ENCODE measurements at places on chromosomes 16 and 17.

- no peak for DNase-seq
Observed at GRCh38 chr16:9071377-9071776, 20.1 kb upstream of the HAPSTR1 start.

- DNase-seq = no peak
Observed at GRCh38 chr17:9941305-9941704, 36.2 kb upstream of the RCVRN start.

GRCh38 chr16:56353054-56353921, 72.1 kb downstream of the AMFR start:
- no peak for DNase-seq

DNA sequence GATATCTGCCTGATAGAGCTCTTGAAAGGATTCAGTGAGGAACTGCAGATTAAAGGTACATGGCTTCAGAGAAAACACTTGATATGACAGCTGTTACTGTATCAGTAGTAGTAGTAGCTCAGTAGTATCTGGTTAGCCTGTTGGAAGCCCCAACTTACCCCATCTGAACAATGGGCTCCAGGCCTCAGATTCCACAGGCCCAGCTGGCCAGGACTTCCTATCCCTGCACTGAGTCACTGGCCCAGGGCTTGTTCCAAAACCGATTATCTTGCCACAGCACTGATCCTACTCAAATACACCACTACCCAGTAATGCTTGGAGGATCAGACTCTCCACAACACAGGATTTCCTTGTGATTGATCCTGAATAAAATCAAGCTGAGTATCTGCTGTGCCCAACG, 32.6 kb downstream of the DCUN1D3 start:
- DNase-seq = peak; percentile 43

DNA sequence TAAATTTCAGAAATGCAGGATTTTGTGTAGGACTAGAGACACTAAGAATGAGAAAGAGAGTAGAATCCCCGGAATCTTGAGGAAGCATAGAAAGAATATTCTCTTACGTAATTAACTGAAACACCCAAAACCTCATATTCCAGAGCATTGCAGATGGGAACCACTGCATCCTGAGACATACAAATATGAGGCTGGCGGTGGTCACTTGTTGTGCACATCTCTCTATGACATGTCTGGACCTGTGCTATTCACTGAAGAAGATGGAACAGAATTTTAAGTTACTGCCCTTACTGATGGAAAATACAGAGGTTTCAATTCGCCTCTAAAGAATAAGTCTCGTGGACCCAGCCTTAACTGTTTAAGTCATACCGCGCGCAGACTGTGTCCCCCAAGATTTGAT, 806 bp downstream of the RAD51C start:
- no peak for DNase-seq

DNA sequence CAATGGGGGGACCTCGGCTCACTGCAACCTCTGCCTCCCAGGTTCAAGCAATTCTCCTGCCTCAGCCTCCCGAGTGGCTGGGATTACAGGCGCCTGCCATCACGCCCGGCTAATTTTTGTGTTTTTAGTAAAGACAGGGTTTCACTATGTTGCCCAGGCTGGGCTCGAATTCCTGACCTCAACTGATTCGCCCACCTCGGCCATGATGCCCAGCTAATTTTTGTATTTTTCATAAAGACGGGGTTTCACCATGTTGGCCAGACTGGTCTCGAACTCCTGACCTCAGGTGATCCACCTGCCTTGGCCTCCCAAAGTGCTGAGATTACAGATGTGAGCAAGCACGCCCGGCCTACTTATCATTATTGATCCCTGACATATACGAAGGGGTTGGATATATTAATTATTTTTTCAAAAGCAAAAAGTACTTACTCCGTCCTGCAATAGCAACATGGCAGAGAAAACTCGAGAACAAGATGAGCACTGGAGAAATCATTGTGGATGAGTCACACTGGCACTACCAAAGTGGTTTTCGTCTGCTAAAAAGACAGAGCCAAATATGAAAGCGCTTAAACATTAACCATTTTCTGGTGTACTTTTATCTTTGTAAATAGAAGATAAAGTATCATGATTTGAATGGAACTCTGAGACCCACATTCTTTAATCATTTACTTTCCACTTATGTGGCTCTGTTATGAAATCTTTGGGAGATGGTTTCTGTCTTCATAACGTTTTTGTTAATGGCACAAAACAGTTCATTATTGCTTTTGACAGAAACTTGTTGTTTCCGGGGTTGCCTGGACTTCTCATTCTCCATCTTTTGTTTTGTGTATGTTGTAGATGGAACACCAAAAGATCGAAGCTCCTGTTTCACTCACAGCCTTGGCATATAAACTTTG, at the start of gene APOH:
Gene APOH (minus strand): TSS at position 529 of the 896 bp plus-strand sequence. CDS start 36 bp downstream, at position 493.
- DNase-seq = no peak

DNA sequence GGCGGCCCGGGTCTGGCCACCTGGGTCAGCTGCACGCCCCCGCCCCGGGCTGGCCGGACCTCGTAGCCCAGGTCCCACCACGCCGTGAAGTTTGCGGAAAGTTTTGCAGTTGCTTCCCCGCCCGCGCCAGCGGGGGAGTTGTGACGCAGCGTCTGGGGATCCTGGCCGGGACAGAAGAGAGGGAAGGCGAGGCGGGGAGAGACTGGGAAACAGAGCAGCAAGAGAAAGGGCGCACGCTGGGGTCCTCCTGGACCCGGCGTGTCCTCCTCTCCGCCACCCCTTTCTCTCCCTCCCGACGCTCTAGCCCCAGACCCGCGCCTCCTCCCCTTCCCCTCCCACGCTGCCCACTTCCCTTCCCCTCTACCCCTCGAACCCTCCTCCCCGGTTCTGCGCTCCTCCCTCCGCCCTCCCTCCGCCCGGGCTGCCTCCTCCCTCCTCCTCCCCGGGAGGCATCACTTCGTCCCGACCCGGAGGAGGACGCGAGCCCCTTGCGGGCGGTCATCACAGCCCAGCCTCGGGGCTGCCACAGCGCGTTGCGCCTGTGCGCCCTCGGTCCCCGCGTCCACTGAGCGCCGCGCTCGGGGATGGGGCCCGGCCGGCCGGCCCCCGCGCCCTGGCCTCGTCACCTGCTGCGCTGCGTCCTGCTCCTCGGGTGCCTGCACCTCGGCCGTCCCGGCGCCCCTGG, at the start of gene MRC2:
Gene MRC2 (plus strand): TSS at position 452 of the 685 bp plus-strand sequence. CDS start 133 bp downstream, at position 585.
- DNase-seq = peak; percentile 72

DNA sequence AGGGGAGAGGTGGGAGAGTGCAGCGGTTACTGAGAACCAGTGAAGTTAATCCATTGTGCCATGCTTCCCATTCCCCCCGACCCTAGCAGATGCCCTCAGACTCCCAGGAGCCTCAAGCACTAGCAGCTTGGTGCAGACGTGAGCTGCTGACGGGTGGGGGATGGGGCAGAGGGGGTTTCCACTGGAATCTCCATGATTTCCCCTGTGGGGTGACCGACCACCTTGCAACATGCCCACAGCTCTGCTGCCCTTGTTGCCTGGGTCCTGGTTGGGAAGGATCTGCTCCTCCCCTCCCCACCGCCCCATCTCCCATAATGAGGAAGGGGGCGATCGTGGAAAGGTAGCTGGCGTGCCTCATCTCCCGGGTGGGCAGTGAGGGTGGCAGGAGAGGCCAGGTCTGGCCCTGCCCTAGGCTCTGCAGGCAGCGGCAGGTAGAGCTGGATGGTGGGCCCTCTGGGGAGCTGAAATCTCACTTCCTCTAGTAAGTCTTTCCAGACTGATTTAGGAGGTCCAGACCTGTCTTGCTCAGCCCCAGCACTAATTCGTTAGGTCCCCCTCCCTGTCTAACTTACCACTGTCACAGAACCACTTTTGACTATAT, 9.6 kb downstream of the FLOT2 start:
- DNase-seq = no peak

DNA sequence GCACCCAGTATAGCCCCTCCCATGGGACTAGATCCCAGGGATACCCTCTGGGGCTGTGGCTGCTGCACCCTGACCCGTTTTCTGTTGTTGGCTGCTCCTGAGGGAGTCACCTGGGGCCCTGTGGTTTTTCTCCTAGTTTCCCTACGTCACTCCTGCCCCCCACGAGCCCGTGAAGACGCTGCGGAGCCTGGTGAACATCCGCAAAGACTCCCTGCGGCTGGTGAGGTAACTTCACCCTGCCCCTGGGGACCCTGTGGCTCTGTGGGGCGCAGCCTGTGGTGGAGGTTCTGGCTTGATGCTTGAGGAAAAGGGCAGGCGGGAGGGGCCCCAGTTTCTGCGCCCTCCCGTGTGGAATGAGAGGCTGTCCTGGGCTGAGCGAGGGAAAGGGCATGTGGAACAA, 27.2 kb downstream of the MGRN1 start:
- DNase-seq = no peak

DNA sequence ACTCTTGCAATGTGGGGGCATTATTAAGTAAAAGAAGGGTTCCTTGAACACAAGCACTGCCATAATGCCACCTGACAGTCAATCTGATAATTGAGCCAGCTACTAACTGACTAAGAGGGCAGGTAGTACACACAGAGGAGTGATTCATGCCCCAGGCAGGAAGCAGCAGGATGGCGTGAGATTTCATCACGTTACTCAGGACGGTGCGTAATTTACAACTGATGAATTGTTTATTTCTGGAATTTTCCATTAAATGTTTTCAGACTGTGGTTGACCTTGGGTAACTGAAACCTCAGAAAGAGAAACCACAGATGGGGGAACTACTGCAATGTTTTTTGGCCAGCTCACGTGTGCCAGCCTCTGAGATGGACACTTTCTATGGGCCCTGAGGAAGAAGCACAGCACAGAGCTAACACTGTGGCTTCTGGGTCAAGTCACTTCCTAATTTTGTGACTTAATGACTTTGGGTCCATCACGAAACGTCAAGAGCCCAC, 46.7 kb downstream of the C17orf67 start:
- peak; percentile 94 for DNase-seq

DNA sequence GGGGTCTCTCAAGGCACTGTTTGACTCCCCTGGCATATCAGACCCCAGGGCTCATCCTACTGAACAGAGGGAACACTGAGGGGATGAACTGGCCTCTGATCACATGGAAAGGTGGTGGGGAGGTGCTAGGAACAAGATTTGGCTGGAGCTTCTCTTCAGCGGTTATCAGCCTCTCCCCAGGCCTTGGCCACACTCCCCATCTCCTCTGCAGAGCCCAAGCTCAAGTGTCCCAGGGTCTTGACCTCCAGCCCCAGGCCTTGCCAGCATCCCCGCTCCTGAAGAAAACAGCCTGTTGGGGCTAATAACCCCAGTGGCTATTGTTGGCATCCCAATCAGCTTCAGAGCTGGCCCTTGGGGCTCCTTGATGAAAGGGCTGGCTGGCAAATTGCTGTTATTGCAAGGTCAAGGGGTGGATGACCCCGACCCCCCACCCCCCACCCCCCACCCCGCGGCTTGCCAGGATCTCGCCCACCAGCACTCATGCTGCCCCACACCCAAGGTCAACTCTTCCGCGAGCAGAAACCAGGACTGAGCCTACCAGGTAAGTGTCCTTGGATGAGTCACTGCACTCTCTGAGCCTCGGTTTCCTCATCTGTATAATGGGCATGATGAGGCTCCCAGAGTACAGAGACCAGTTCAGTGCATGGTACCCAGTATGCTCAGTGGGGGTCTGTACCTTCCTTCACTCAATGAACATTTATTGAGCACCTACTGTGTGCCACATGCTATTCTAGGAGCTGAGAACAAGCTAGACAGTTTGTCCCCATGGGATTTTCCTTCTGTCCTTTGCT, 18.8 kb upstream of the FAM83G start:
- no peak for DNase-seq

- DNase-seq = no peak
Observed at GRCh38 chr16:83136419-83136818, 509.6 kb downstream of the CDH13 start.

- DNase-seq = no peak
Observed at GRCh38 chr16:83701494-83701893, 106.3 kb upstream of the HSBP1 start.

GRCh38 chr16:59975953-59976352, 1241.8 kb upstream of the GOT2 start:
- DNase-seq = no peak

- no peak for DNase-seq
Observed at GRCh38 chr17:40490289-40490853, 11.1 kb downstream of the TNS4 start.

DNA sequence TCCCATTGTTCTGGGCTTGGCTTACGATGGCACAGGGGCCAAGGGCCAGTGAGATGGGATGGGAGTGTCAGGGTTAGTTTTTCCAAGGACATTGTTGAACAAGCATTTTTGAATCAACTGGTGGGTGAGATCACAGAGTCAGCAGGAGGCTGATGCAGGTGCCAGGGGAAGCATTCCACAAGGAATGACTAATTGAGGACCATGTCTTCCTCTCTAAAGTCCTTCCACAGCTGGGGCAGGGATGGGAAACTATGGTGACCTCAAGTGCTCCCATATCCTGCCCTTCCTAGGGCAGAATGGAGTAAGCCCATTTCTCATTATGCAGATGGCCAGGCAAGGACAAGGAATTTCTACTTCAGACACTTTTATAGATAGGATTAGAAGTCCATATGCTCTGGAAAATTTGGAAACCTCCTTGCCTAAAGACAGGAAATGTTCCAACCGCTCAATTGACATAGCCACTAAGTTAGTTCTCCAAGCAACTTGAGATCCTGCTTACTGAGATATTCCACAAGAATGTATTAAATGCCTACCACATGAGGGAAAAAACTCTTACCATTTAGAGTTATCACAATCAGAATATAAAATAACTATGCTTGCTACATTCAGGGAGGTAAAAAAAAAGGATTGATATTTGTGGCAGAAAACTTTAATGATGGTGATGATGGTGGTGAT, 21.2 kb upstream of the ENGASE start:
- peak; percentile 71 for DNase-seq

- no peak for DNase-seq
Observed at GRCh38 chr16:8887431-8887765, 5.2 kb downstream of the LITAFD start.

- DNase-seq = no peak
Observed at GRCh38 chr17:33962857-33963655, 292.0 kb upstream of the CCL2 start.

GRCh38 chr16:89607937-89608740, 5.3 kb upstream of the DPEP1 start:
- DNase-seq = no peak

- DNase-seq = no peak
Observed at GRCh38 chr17:40694584-40694983, 9.0 kb downstream of the KRT24 start.

DNA sequence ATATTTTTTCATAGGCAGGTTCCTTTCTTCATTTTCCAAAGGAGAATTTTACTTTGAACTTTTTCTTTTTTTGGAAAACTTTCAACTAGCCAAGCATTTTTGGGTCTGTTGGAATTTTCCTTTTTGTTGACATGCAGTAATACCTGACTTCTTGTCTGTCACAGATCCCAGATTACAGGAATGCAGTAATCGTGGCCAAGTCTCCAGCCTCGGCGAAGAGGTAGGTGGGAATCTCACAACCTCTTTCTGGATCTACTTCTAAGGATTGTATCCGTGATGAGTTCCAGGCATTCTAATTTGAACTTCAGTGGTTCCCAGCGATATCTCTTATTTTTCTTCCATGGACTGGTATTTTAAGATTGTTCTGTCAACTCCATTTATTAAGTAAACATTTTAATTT, 31.7 kb downstream of the PRPSAP2 start:
- DNase-seq = no peak

DNA sequence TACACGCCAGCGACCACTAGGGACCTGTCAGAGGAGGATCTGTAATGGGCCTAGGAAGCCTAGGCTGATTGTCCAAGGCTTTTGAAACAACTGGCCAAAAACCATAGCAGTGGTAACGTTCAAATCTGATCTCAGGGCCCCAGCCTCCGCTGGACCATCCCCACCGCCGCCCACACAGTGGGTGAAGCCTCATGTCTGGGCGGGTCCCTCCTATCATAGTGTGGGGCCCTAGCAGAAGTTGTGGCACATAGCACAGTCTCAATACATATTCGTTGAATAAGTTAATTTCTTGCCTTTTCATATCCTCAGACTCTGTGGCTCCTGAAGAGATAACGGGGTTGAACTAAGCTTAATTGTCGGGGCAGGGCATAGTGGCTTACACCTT, 818 bp downstream of the DPH1 start:
- no peak for DNase-seq

Measured in NCI-H226 (cell line).